ENCODE measurements at places on chromosomes 16 and 17.

- no peak for DNase-seq
Measured at GRCh38 chr17:43465049-43465448, 18.7 kb upstream of the DHX8 start.

GRCh38 chr17:55965051-55965450 lies 188.2 kb upstream of the ANKFN1 start:
- DNase-seq: no peak

DNA sequence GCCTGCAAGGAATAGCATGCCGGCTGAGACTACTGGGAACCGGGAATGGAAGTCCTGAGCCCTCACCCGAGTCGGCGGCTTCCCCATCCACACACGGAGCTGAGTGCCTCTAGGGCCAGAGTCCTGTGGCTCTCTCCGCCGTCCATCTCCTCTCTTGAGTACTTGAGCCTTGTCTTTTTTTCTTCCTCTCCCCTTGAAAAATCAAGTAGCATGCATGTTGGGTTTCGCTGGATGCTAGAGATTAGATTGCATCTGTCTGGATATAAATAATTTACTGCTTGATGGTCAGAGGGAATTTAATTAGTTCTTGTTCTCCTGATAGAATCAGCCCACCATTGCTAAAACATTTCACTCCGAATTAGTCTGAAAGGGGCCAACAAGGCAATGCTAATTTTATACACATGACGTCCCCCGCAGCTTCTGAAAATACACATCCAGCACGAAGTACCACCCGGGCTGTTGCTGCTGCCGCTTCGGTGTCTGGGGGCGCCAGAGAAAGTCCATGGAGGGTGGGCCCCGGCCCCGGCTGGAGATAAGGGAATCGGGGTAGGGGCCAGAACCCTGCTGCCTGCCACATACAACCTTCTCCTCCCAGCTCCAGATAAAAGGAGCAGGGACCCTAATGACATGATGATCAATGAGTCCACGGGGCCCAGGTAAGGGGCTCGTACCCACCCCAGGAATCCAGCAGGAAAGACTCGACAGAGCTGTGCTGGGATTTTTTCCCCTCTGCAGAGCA lies 48.5 kb downstream of the RBFOX3 start:
- no peak for DNase-seq

- no peak for DNase-seq
Measured at GRCh38 chr17:37546302-37546701, 56.6 kb downstream of the DUSP14 start.

- DNase-seq: no peak
Measured at GRCh38 chr16:65789161-65789945, 577.1 kb upstream of the CDH5 start.

DNA sequence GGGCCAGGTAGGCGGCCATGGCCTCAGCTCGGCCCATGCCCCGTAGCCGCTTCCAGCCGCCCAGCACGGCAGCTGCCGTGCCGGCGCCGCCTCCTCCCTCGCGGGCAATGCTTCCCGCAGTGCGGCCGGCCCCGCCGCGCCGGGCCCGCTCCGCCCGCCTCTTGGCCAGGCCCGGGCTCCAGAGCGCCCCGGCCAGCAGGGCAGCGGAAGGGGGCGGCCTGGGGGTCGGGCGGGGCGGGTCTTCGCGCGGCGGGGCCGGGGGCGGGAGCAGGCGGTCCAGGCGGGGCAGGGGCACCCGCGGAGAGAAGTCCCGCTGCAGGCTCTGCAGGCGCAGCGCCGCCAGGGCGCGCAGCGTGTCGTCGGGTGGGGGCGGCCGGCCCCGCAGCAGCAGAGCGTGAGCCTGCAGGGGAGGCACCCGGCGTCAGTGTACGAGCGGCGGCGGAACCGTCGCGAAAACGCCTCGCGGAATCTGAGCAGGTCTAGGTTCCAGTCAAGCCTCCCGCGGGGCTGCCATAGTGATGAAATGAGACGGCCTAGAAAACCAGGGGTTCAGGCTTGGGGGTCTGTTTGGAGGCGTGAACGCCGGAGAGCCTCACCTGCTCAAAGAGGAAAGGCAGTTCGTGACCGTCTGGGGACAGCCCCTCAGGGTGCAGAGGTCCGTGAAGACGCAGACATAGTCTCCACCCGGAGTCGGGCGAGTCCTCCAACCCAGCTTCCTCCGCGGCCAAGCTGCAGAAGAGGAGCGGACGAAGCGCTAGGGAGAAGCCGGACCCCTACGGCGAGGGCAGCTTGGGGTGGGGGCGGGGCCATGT lies 6.6 kb downstream of the PLEKHH3 start:
- DNase-seq: peak; percentile 78

- DNase-seq: no peak
Measured at GRCh38 chr17:82242977-82243647, 14.3 kb downstream of the SLC16A3 start.

DNA sequence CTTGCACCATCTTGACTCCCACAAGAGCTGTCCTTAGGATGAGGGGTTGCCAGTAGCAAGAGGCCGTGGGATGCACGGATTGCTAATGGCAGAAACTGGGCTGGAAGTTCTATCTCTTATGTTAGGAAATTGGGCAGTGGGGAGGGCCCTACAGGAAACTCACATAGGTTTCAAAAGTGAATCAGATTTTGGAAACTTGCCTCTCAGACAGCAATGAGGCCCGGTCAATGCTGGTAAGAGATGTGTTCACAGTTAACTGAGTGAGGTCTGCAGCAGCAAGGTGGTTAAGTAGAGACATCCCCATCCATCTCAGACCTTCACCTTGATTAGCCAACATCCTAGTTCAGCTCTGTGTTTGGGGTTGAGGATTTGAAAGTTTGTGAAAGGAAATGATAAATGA lies 164.7 kb downstream of the ABCA8 start:
- DNase-seq: no peak

DNA sequence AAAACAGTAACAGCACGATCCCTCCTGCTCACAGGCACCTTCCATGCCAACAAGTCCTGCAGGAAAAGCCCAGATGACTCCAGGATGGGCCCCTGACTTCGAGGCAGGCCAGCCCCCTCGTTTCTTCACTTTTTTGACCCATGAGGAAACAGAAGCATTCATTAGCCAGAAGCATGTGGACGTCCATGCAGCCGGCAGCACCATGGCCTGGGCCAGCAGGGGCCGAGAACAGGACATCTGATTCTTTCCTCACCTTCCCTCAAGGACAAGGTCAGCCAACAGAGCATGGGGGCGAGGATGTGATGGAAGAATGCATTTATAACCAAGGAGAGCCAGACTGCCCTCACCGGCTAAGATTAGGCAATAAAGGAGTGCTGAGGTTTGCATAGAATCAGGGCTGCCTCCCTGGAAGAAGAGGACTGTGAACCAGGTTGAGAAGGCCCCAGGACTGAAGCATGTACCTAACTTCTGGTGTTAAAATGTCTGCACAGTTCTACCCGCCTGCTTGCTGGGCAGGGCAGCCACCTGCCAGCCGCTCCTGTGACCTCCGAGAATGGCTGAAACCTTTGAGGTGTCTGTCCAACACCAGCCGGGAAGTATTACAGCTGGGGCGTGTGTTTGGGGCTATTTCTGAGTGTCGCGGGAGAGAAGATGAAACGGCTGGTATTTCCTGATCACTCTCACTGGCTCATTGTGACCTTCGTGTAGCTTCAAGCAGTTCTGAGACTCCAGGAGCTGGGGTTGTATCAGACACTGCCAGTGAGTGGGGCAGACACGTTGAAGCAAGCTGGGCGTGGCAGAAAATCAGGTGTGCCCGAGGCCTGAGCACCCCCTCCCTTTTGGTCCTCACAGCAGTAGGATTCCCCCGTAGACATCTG lies 94.0 kb upstream of the TNRC6C start:
- DNase-seq: no peak

DNA sequence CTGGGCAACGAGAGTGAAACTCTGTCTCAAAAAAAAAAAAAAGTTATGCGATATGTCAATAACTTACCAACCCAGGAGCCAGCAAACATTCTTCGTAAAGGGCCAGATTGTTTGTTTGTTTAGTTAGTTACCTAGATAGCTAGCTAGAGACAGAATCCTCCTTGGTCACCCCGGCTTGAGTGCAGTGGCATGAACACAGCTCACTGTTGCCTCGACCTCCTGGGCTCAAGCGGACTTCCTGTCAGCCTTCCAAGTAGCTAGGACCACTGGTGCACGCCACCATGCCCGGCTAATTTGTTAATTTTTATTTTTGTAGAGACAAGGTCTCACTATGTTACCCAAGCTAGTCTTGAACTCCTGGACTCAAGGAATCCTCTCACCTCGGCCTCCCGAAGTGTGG lies 113.0 kb downstream of the LITAF start:
- DNase-seq: no peak

- no peak for DNase-seq
Measured at GRCh38 chr16:8885674-8886592, 3.8 kb downstream of the LITAFD start.

DNA sequence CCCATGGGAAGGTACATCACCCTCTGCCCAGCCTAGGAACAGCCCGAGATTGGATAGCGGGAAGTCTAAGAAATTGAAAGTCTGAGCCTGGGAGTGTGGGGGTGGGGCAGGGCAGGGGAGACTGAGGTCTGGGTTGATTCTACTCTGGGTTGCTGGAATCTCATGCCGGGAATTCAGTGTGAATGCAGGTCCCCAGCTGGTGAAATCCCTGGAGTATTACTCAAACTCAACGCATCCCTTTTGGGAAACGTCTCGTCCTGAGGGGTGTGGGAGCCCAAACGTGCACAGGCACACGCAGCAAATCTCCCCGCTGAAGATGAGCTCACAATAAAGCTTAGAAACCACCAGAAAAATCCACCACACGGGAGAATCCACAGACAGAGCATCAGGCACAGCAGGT lies 55.4 kb downstream of the SOCS1 start:
- no peak for DNase-seq

GRCh38 chr17:41734139-41734948 lies at the start of gene HAP1:
Gene HAP1, minus strand, starts transcription at chr17:41734643. Its CDS starts 9 bp downstream, at chr17:41734634.
- DNase-seq: no peak

GRCh38 chr17:79002796-79003593 lies 6.6 kb downstream of the CANT1 start:
- no peak for DNase-seq

DNA sequence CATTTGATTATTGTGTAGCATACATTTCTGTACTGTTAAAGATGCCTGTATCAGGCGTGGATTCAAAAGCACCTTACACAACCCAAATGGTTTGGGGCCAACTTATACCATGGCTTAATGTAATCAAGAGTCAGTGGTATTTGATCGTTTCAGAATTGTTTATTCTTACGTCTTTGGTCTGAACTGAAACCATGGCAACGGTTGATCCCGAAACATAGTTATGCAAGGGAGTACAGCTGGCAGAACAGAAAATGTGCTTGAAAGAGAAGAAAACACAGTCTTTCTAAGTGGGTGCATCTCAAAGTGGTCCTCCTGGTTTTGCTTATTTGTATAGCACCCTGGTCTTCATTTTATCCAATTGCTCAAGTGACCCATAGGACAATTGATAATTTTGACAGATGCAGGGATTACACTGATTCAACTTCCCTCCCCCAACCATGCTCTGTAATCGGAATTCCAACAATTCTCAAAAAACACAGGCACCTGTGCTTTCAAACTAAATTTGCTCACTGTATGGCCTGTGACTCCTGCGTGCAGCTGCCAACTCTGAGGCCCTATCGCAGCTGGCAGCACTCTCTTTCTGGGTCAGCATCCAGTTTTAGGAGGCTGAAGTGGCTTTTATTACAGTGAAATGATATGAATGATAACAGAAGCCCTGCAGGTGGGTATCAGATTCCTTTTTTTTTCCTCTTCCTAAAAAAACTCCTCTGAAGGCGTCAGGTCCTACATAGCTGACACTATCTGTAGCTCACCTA lies 77.0 kb upstream of the AXIN2 start:
- no peak for DNase-seq

- DNase-seq: no peak
Measured at GRCh38 chr17:67466251-67466796, 89.2 kb downstream of the PITPNC1 start.

- no peak for DNase-seq
Measured at GRCh38 chr16:23729503-23730424, 16.7 kb upstream of the ERN2 start.

DNA sequence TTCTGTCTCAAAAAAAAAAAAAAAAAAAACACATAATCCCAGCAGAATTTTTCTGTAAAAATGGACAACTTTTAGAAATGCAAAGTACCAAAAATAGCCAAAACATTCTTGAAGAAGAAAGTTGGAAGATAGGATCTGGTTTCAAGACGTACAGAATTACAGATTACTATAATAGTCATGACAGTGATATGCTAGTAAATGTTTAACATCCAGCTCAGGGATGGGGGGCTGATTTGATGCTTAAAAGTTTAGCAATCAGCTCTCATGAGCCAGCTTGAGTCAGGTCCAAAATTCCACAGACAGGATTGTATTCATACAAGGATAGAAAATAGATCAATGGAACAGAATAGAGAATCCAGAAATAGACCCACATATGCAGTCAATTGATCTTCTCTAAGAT lies 100.5 kb downstream of the CYB561 start:
- no peak for DNase-seq

DNA sequence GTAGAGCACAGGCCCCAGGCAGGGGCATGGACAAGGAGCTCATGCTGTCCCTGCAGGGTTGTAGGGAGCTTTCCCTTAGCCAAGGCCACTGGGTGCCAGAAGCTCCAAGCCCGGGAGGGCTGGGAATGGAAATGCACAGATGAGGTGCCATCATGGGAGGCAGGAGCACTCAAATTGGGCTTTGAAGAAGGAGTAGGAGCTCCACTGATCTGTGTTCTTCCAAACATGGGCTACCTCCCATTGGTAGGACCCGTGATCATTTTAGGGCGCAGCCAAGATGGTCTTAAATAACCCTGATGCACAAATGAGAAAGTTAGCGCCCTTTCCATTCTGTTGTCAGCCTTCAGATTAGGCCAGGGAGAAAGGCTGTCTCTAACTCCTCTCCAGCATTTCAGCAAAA lies 201.5 kb downstream of the ZNF423 start:
- DNase-seq: no peak

DNA sequence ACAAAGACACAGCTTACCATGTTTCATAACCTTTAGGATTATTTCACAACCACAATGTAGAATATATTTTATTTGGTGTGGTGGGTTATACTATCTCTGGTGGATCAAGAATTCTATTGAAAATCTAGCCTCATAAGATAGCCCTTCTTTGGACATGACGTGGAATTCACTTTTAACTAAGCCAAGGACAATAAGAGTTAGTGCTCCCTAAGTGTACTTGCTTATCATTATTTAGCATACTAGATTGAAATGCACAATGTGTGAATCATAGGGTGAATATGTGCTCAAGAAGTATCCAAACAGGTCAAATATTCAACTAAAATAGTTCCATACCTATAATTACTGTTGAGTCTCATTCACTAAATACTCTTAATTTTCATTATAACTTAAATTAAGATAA lies 1179.5 kb upstream of the GOT2 start:
- DNase-seq: no peak

DNA sequence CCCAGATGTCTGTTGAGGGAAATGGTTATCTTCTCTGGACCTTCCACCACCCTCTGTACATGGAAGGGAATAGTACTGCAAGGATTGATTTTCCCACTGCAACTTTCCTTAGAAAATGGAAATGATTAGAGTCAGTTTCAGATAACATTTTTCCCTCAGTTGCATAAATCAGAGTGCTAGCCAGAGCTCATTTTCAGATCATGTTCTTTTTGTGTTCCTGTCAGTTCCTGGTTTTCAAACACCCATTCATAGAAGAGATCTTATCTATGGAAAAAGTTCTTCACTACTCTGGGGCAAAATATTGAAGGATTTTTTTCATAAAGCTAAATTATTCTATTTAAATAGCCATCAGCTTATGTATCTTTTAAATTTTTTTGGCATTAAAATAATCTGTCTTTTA lies 11.7 kb upstream of the COX10 start:
- no peak for DNase-seq

Measured in GM12891 (cell line).